ENCODE measurements at places on chromosomes 12 and 14.

GRCh38 chr14:71610149-71610548 is 322.1 kb upstream of the RGS6 start:
- no peak for DNase-seq

- no peak for DNase-seq
Observed at GRCh38 chr14:33629792-33630191, 321.1 kb downstream of the EGLN3 start.

DNA sequence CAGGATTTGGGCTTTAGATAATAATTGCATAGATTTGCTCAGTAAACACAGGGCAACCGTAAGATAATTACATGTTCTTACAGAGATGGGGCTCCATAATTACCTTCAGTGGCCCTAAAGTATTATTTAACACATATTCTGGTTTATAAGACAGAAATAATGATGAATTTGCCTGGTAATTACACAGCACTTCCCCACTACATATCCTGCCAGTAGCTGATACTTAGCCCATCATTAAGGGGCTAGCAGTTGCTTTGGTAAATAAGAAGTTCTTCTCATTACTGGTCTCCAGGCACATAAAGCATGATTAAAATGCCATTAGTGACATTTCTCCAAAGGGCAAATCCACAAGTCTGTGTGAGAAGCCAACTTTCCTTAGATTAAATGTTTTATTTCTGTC is 158.7 kb downstream of the NUAK1 start:
- no peak for DNase-seq

- no peak for DNase-seq
Observed at GRCh38 chr14:23071921-23072539, 14.7 kb upstream of the CDH24 start.

GRCh38 chr12:47781479-47782371 is 8.7 kb downstream of the SLC48A1 start:
- DNase-seq: no peak

DNA sequence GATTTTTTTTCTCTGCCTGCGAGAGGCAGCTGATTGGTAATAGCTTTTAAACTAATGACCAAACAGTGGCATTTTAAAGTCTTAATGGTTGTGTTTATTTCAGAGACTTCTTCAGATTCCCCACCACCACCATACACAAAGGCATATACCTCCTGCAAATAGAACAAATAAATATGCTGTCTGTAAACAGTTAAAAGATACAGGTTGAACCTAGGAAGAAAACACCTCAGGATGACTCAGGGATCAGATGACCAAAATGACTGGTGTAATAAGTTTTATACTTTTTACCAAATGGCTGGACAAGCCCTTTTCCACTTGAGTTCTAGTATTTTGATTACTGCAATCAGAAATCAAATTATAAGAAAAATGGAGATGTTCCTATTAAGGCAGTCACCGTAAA is 364.1 kb downstream of the PAWR start:
- DNase-seq: no peak

- no peak for DNase-seq
Observed at GRCh38 chr12:65681226-65681625, 143.1 kb upstream of the HMGA2 start.

DNA sequence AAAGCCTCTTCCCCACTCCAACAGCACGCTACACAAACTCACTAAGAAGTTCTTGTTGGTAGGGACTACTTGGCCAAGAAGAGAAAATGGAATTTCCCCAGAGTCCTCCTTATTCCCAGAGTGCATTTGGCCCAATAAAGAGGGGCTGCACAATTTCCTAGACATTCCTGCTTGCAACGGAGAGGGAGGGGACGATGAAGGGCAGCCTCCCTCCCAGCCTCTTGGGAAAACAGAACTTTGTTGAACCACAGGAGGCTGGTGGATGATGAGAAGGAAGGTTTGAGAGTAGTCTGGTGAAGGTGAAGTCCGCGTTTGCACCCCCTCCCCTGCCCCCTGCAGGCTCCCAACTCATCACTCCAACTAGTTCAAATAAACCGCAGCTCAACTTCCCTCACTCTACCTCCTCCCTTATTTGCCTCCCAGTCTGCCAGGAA is 19.1 kb upstream of the TBX3 start:
- DNase-seq: no peak
